ENCODE measurements at places on chromosomes 11 and 22.
A peak's percentile ranks its signal among the peaks of the same experiment; 100 is the strongest.

DNA sequence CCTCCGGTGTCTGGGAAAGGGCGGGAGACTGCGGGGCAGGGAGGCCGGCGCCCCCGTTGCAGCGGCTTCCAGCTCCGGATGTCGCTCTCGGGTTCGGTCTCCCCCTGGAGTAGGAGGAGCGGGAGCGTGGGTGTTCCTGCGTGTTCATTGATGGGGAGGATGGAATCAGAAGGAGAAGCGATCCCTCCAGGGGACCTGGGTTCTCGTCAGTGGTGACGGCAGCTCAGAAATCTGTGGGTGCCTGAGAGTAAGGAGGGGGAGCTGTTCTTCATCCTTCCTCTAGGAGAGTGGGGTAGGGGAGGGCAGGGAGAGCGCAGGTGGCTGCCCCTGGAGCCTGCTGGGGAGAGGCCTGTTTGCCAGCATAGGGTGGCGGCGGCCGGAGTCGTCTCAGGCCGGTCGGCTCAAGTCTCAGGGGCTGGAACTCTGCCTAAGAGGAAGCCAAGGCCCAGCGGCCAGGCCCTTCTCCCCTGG is 1.1 kb downstream of the UBASH3B start:
- H3K4me3 ChIP-seq, result peak overlapping the region; percentile 90
- H3K4me1 ChIP-seq, result peaks cover 48% of the 10 kb centered on the region
- H3K27me3 ChIP-seq, result peaks cover 41% of the 10 kb centered on the region

GRCh38 chr22:32661737-32662586 is 139.5 kb upstream of the TIMP3 start:
- no peak overlapping the region for H3K27ac ChIP-seq
- H3K4me1 ChIP-seq, result no peaks in the 10 kb centered on the region
- no peaks in the 10 kb centered on the region for H3K36me3 ChIP-seq
- no peak for DNase-seq
- H3K4me3 ChIP-seq, result no peak overlapping the region

DNA sequence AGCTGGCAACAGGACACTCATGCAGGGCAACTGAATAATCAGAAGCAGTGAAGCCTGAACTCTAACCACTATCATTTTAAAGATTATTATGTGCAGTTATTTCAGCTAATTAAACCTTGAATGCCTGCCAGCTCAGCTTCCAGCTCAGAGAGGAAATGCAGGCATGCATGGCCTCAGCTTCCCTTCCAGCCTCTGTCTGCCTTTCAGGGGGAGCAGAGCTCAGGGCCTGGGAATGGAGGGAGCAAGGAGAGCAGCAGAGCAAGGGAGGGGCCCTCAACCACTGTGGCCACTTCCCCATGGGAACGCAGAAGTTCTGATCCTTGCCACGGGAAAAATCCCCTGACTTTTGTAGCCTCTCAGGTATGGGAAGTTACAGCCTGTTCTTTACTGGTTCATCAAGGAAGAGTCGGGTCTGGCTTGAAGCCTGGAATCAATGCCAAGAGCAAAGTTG is 32.5 kb upstream of the APLNR start:
- H3K4me1 ChIP-seq, result no peaks in the 10 kb centered on the region
- H3K4me3 ChIP-seq, result no peak overlapping the region
- H3K27me3 ChIP-seq, result peaks cover 17% of the 10 kb centered on the region

DNA sequence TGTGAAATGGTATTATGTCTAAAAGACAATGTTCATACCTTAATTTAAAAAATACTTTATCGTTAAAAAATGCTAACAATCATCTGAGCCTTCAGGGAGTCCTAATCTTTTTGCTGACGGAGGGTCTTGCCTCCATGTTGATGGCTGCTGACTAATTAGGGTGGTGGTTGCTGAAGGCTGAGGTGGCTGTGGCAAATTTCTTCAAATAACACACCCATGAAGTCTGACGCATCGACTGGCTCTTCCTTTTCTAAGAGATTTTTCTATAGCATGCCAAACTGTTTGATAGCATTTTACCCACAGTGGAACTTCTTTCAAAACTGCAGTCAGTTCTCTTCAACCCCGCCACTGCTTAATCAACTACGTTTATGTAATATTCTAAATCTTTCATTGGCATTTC is 33.6 kb downstream of the TCF20 start:
- H3K27me3 ChIP-seq, result peaks cover 7% of the 10 kb centered on the region
- no peak overlapping the region for H3K27ac ChIP-seq
- peaks cover 33% of the 10 kb centered on the region for H3K4me1 ChIP-seq
- DNase-seq, result no peak
- peaks cover 63% of the 10 kb centered on the region for H3K36me3 ChIP-seq
- H3K4me3 ChIP-seq, result no peak overlapping the region

DNA sequence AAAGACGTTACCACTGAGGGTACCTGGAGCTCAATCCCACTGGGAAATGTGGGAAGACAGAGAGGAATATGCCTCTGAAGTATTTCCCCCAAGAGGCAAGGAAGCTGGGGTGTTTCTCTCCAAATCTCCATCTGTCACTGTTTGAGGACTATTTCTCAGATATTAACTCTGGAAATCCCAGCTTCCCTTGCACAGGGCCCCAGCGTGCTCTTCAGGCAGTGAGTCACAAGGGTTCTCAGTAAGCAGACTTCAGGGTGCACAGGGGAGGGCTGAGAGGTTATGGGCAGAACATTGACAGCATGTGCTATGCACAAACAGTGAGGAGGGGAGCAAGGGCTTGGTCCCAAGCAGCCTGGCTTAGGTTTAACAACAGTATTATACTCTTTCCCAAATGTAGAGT is 60.9 kb upstream of the EED start:
- H3K4me1 ChIP-seq, result no peaks in the 10 kb centered on the region
- H3K27ac ChIP-seq, result no peak overlapping the region
- no peaks in the 10 kb centered on the region for H3K36me3 ChIP-seq

- H3K27ac ChIP-seq, result no peak overlapping the region
- H3K27me3 ChIP-seq, result no peaks in the 10 kb centered on the region
- H3K36me3 ChIP-seq, result peaks cover 44% of the 10 kb centered on the region
These were observed 22.6 kb downstream of the NEU3 start for GRCh38 chr11:75011357-75011756.

GRCh38 chr11:69580529-69580928 is 60.4 kb upstream of the CCND1 start:
- H3K27me3 ChIP-seq, result peaks cover 23% of the 10 kb centered on the region
- no peak for DNase-seq
- H3K36me3 ChIP-seq, result no peaks in the 10 kb centered on the region
- H3K4me3 ChIP-seq, result no peak overlapping the region

- peaks cover 4% of the 10 kb centered on the region for H3K36me3 ChIP-seq
- no peak overlapping the region for H3K27ac ChIP-seq
- H3K4me1 ChIP-seq, result peaks cover 54% of the 10 kb centered on the region
- peaks cover 3% of the 10 kb centered on the region for H3K27me3 ChIP-seq
These were observed 12.2 kb upstream of the MFNG start for GRCh38 chr22:37498289-37498909.

GRCh38 chr11:88059326-88059725 is 115.9 kb downstream of the RAB38 start:
- no peaks in the 10 kb centered on the region for H3K36me3 ChIP-seq
- DNase-seq, result no peak
- H3K4me3 ChIP-seq, result no peak overlapping the region
- H3K4me1 ChIP-seq, result no peaks in the 10 kb centered on the region

DNA sequence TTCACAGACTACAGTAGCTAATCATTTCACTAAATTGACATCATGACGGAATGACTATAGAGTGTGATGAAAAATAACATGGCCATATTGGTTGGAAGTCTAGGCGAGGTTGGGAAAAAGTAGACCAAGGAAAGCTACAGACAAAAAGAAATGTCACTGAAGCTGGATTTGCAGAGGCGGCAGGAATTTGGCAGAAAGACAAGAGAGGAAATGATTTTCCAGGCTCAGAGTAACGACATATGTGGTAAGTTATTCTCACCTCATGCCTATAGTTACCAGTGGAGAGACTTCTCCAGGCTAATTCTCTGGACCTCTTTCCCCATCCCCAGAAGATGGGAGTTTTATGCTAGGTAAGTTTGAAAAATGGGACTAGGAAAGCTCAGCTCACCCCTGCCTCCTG is 1005.8 kb upstream of the CCDC90B start:
- H3K4me3 ChIP-seq, result no peak overlapping the region
- H3K4me1 ChIP-seq, result no peaks in the 10 kb centered on the region
- no peak overlapping the region for H3K27ac ChIP-seq
- no peak for DNase-seq
- no peaks in the 10 kb centered on the region for H3K27me3 ChIP-seq

Measured in nephron progenitor cell (in vitro differentiated cells).